ENCODE measurements at places on chromosomes 5 and 9. TPM values are rescaled to one million over a fixed set of nuclear protein-coding genes. Genes with fewer than 3 reads are reported as not detected.

GRCh38 chr9:81534138-81534875 is 155.0 kb downstream of the TLE1 start:
- H3K36me3 ChIP-seq = no peaks in the 10 kb centered on the region
- no peak overlapping the region for H3K4me3 ChIP-seq
- H3K27ac ChIP-seq = no peak overlapping the region
- no peak for DNase-seq

DNA sequence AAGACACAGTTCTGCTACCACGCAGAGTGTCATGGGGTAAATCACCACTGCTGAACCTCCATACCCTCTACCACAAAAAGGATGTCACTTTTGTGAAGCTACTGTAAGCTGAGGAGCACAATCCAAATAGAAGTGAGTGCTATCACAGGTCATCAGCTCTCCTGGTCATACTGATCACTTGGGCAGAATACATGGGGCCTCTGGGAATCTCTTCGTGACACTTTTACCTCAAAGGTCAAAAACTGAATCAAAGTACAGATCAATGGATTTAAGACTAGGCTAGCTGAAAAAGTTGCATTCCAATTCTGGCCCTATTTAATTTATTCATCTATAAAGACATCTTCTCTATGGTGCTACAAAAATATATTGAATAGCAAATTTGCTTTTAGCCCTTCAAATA is 115.5 kb downstream of the MPDZ start:
- H3K27ac ChIP-seq = no peak overlapping the region
- no peaks in the 10 kb centered on the region for H3K27me3 ChIP-seq
- H3K4me3 ChIP-seq = no peak overlapping the region
- no peaks in the 10 kb centered on the region for H3K36me3 ChIP-seq
- DNase-seq = no peak

- H3K27me3 ChIP-seq = no peaks in the 10 kb centered on the region
- H3K27ac ChIP-seq = no peak overlapping the region
- DNase-seq = no peak
Observed at GRCh38 chr5:6902597-6902996, 189.4 kb downstream of the TENT4A start.

DNA sequence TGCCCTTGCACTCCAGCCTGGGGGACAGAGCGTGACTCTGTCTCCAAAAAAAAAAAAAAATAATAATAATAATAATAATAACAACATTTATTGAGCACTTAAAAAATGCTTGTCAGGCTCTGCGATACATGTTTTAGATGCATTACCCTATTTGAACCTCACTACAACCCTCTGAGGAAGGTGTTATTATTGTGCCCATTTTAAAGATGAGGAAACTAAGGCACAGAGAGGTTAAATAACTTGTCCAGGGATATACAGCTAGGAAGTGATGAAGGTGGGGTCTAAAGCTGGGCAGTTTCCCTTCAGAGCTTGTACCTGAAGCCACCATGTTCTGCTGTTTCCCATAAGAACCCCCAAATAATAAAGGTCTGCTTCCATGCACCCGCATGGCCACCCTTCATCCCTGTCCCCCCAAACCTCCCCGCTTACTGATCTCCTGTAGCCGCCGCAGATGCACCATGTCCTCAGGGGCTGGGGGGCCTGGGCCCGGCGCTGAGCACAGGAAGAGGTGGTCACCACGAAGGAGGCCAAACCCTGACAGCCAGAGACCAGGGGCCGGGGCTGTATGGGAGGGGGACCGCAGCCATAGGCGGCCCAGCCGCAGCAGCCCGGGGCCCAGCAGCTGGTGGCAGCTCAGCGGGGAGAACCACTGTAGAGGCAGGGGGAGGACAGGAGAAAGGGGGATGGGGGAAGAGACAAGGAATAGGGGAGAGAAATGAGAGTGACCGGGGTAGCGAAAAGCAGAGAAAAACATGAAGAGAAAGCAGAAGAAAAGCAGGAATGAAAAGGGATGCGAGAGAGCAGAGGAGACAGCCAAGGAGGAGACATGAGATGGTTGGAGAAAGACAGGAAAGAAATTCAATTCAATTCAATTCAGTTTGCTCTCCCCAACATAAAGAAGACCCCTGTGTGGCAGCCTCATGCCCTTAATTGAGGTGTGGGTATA is 15.1 kb upstream of the FCHSD1 start:
- H3K4me1 ChIP-seq = peaks cover 6% of the 10 kb centered on the region
- no peak overlapping the region for H3K27ac ChIP-seq
- H3K4me3 ChIP-seq = no peak overlapping the region
- no peak for DNase-seq
- H3K27me3 ChIP-seq = no peaks in the 10 kb centered on the region
- peaks cover 68% of the 10 kb centered on the region for H3K36me3 ChIP-seq

DNA sequence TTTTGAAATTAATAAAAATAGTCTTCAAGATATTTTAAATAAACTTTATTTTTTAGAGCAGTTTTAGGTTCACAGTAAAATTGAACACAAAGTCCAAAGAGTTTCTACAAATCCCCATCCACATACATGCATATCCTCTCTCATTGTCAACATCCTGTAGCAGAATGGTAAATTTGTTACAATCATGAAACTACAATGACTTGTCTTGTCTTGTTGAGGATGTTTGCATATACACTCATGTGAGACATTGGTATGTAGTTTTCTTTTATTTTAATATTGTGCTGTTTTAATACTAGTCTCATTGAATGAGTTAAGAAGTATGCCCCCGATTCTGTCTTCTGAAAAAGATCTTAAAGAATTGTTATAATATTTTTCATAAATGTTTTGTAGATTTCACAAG is 447.0 kb upstream of the EDIL3 start:
- DNase-seq = no peak
- H3K27me3 ChIP-seq = no peaks in the 10 kb centered on the region
- no peak overlapping the region for H3K27ac ChIP-seq

GRCh38 chr9:133471551-133472276 is 7.2 kb downstream of the SLC2A6 start:
- H3K27me3 ChIP-seq = no peaks in the 10 kb centered on the region
- H3K36me3 ChIP-seq = peaks cover 44% of the 10 kb centered on the region
- peak overlapping the region; percentile 36 for H3K4me3 ChIP-seq
- no peak for DNase-seq
- H3K27ac ChIP-seq = peak overlapping the region; percentile 70
- peaks cover 75% of the 10 kb centered on the region for H3K4me1 ChIP-seq

- no peak overlapping the region for H3K4me3 ChIP-seq
- DNase-seq = no peak
- H3K4me1 ChIP-seq = no peaks in the 10 kb centered on the region
- no peaks in the 10 kb centered on the region for H3K27me3 ChIP-seq
- no peak overlapping the region for H3K27ac ChIP-seq
Observed at GRCh38 chr9:119004618-119004990, 364.6 kb downstream of the BRINP1 start.

DNA sequence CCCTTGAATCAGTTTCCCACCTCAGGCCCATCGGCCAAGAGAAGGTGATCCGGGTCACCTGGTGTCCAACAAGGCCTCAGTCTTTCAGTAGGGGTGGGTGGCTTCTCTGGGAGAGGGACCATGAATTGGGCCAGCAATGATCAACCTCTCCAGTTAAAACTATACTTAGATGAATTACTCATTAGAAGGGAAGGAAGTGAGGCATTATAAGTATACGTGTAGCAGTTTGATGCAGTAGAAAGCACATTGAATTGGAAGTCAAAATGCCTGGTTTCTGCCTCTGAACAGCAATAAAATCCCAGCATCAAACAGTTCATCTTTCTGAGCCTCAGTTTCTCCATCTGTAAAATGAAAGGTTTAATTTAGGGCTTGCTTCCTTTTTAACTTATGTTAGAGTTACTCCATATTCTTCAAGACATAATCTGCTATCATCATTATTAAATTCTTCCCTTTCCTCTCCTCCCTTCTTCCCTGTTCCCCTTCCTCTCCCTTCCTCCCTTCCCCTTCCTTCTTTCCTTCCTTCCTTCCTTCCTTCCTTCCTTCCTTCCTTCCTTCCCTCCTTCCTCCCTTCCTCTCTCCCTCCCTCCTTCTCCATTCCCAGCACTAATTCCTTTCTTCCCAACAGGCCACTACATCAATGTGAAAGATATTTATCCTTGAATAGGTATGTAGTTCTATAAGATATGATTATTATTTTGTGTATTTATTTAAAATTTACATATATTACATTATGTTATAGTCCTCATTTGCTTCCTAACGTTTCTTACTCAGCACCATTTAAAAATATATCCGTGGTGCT is 18.6 kb upstream of the TMEM174 start:
- H3K4me1 ChIP-seq = no peaks in the 10 kb centered on the region
- no peak overlapping the region for H3K27ac ChIP-seq
- H3K36me3 ChIP-seq = no peaks in the 10 kb centered on the region

Gene FCN2
- polyA plus RNA-seq = not detected

Gene C9orf152
- polyA plus RNA-seq = not detected

GRCh38 chr5:168209244-168209995 is 82.0 kb upstream of the WWC1 start:
- no peaks in the 10 kb centered on the region for H3K27me3 ChIP-seq
- no peak overlapping the region for H3K27ac ChIP-seq
- no peaks in the 10 kb centered on the region for H3K36me3 ChIP-seq

Gene TERT
- polyA plus RNA-seq = not detected

Gene PRUNE2
- 1.8 TPM for polyA plus RNA-seq

DNA sequence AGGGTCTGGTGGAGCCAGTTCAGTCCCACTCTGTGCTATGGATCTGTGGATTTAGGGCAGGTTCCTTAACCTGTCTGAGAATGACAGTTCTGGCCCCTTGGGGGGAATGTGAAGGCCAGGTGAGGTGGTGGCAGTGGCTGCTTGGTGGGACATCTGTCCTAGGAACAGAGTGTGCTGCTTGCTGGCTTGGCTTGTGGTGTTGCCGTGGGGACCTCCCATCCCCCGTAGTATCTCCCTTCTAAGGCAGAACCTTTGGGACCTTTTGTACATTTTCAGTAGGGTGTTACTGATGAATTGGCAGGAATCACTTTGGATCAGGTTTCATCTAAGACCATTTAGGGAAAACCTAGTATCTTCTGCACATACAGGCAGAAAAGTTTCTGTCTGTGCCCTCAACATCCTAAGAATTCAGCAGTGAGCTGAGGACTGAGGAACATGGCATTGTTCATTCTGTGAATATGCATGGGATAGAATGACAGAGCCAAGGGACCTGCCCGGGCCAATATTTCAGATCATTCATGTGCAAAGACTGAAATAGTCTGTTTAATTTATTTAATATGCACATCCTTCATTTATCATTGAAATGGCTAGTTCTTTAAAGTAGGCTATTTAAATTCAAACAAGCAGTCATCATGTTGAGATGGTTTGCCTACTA is 64.6 kb downstream of the WNK2 start:
- no peak overlapping the region for H3K4me3 ChIP-seq
- no peaks in the 10 kb centered on the region for H3K4me1 ChIP-seq
- no peak for DNase-seq
- H3K27ac ChIP-seq = no peak overlapping the region
- H3K36me3 ChIP-seq = no peaks in the 10 kb centered on the region

GRCh38 chr5:56606192-56606591 is 209.2 kb upstream of the MAP3K1 start:
- DNase-seq = no peak
- H3K4me3 ChIP-seq = no peak overlapping the region
- H3K27me3 ChIP-seq = no peaks in the 10 kb centered on the region
- H3K27ac ChIP-seq = no peak overlapping the region
- no peaks in the 10 kb centered on the region for H3K36me3 ChIP-seq
